NCI-H2171 treated with DMSO at 0.1 percent for 48 hours (cell line): ENCODE measurements at places on chromosomes 1 and 21.

- DNase-seq, result no peak
Observed at GRCh38 chr1:206866062-206866461, 639 bp downstream of the IL20 start.

GRCh38 chr21:14273736-14274538 lies 58.0 kb downstream of the RBM11 start:
- DNase-seq, result no peak

- no peak for DNase-seq
Observed at GRCh38 chr1:44447051-44447810, 42.2 kb downstream of the RNF220 start.

DNA sequence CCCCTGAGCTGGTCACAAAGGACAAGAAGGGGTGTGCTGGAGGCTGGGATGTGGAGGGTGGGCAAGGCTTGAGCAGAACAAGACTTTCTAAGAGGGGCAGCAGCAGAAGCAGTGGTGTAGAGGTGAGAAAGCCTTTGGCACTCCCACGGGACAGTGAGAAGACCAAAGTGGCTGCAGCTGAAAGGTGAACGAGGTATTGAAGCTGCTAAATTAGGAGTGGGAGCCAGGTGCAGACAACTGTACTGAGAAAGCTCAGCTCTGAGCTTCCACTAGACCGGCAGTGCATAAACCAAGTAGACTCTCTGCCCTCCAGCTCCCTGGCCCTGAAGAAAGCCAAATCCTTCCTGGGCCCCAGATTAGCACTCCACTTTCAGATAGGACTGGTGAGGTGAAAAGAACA lies 93.0 kb downstream of the VWA5B1 start:
- peak; percentile 33 for DNase-seq

GRCh38 chr1:193846411-193846810 lies 660.0 kb upstream of the B3GALT2 start:
- DNase-seq, result no peak

DNA sequence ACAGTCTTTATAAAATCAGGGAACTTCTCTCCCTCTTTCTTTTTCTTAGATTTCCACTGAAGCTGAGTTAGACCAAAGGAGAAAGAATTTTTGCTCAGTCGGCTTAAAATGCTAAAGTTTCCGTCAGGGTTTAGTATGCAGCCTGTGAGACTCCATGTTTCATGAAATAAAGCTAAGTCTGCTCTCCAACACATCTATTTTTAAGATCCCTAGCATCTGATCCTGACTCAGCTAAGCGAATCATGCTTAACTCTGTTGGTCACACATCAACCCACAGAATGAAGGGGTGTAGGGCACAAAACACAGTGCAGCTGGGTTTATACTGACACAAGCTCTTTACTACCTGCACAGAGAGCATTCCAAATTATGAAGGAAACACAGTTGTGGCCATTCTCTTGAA lies 102.4 kb upstream of the ZNF281 start:
- no peak for DNase-seq

DNA sequence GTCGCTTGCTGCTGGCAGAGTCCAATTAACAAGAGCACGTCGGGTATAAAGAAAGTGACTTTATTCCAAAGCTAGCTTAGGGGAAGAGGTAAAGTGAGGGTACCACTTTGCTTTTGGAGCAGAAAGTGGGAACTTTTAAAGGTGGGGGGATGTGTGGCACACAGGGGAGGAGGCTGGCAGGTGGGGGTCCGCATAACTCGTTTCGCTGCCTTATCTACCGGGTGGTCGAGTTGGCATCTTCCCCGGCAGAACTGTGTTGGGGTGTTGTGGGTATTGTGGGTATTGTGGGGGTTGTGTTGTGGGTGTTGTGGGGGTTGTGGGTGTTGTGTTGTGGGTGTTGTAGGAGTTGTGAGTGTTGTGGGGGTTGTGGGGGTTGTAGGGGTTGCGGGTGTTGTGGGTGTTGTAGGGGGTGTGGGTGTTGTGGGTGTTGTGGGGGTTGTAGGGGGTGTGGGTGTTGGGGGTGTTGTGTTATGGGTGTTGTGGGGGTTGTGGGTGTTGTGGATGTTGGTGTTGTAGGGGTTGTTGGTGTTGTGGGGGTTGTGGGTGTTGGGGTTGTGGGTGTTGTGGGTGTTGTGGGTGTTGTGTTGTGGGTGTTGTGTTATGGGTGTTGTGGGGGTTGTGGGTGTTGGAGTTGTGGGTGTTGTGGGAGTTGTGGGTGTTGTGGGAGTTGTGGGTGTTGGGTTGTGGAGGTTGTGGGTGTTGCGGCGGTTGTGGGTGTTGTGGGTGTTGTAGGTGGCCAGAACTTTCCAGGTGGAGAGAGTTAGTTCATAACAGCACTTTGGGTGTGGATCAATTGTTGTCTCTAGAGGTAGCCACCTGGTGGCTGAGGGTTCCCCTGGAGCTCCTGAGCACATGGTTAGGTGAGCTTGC lies 52.7 kb downstream of the AGPAT3 start:
- no peak for DNase-seq

GRCh38 chr1:12184008-12184681 lies 17.4 kb downstream of the TNFRSF1B start:
- no peak for DNase-seq

GRCh38 chr1:70143048-70143659 lies 62.2 kb downstream of the LRRC40 start:
- peak; percentile 37 for DNase-seq

DNA sequence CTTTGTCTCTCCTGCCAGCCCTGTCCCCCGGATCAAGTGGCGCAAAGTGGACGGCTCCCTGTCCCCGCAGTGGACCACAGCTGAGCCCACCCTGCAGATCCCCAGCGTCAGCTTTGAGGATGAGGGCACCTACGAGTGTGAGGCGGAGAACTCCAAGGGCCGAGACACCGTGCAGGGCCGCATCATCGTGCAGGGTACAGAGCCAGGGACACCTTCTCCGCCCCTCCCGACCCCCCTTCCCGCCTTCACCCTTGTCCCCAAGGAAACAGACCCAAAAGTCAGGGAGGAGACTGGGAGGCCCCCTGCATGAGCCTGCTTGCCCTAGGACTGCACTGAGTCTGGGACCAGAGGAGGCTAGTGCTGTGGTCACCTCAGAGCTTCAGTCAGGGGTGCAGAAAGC lies 18.2 kb downstream of the CNTN2 start:
- no peak for DNase-seq

DNA sequence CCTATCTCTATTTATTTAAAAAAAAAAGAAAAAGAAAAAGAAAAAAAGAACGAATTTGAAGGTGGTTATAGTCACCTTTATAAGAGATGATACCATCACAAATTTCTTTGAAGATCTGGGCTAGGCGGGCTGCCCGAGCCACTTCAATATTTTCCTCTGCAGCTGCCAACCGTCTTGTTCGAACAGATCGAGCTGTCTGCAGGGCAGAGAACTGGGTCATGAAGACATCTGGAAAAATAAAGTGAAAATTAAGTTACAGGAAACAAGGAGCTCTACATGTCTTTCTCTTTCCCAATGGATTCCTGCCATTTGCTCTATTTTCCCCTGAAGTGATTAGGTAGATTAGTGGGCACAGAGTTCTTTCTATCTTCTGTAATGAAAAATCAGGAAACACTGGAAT lies 31.9 kb downstream of the RUSC1 start:
- no peak for DNase-seq

- peak; percentile 81 for DNase-seq
Observed at GRCh38 chr1:21255284-21255942, 34.9 kb downstream of the ECE1 start.

GRCh38 chr1:33370827-33371226 lies 49.9 kb upstream of the A3GALT2 start:
- DNase-seq, result no peak

DNA sequence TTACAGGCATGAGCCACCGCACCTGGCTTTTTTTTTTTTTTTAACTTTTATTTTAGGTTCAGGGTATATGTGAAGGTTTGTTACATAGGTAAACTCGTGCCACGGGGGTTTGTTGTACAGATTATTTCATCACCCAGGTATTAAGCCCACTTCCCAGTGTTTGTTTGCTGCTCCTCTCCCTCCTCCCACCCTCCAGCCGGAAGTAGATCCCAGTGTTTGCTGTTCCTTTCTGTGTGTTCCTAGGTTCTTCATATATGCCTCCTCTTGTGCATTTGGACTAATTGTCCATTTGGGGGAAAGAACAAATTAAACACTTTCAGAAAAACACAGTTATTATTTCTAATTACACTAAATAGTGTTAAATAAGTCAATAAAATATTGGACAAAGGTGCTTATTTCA lies 1.1 kb upstream of the SLC2A7 start:
- DNase-seq, result no peak

DNA sequence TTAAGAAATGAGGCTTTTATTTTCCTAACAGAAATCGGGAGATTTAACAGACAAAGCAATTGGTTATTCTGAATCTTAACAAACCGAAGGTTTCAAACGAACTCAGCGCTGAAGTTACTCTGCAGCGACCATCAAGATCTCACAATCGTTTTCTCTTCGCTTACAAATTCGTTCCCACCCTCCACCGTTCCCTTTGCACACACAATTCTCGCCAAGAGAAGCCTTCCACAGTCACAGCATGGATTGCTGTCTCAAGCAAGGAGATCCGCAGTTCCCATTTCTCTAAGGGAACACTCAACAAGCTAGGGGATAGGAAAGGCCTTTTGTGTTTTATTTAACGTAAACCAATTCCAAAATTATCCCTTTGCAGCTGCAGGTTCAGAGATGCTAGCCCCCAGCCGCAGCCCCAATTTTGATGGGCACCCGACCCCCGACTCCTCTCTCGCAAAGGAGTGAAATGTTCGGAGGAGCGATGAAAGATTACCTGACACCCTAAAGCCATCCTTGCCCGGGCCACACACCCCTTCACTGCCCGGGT lies 755 bp downstream of the FBXO42 start:
- DNase-seq, result no peak

DNA sequence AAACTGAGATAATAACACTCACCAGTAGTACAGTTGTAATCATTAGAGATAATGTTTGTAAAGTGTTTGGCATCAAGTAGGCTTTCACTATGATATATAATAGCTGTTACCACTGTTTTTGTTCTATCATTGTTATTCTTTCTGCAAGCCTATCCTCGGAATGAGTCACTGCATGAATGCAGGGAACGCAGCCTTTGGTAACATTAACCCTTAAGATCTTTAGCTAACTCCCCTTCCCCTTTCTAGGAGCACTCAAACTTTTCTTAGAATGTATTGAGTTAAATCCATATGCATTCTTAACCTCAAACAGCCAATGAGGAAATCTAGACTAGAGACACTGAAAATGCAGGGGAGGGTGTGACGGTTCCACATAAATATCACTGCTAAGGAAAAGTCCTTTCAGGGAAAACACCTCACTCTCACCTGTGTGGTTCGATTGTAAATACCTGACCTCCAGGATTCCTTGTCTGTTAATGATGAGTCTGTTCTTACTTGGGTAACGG lies 467.3 kb downstream of the SETD4 start:
- no peak for DNase-seq

DNA sequence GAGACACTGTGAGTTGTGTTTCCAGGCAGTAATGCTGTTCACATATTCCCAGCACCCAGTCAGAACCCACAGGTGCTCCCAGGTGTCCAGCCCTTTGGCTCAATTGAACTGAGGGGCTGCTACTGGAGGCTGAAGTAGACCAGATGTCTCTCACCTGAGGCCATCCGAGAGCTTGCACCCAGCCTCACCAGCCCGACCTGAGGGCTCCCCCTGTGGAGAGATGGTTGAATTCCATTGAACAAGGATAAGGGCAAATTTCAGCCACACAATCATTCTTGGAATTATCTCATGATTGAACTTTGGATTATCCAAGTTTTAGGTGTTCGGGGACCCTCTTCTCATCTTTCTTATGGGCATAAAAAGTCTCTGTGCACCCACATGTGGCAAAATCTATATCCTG lies 52.1 kb downstream of the OBSCN start:
- no peak for DNase-seq

DNA sequence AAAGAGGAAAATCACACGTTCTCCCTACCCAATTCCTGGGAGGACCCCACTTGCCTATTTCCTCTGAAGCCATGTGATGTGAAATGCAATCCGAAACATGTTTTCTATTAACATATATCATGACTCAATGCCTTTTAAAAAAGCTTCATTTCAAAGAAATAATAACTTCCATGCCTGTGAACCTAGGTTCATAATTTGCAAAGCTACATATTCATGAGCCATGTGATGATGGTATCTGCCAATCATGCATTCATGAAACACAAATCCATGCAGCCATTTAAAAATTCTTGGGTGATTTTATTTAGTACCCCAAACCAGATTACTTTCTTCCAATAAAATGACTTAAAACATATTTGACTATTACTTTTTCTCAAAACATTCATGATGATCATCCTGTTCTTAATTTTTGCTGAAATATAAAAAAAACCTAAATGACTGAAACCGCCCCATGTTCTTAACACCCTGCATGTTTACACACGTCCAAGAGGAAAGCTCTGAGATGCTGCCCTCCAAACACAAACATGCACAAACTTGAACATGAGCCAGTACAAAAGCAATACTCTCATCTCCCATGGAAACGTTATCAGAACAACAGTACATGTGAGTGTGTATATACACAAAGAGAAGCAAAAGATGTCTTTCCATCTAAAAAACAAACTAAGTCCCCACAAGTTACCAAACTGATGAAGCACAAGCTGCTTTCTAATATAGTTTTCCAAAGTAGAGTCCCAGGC lies 140.1 kb downstream of the TGFBR3 start:
- DNase-seq, result no peak

- DNase-seq, result no peak
Observed at GRCh38 chr1:15835205-15835740, 12.2 kb upstream of the SPEN start.

GRCh38 chr1:12532405-12533315 lies 85.3 kb downstream of the DHRS3 start:
- no peak for DNase-seq

DNA sequence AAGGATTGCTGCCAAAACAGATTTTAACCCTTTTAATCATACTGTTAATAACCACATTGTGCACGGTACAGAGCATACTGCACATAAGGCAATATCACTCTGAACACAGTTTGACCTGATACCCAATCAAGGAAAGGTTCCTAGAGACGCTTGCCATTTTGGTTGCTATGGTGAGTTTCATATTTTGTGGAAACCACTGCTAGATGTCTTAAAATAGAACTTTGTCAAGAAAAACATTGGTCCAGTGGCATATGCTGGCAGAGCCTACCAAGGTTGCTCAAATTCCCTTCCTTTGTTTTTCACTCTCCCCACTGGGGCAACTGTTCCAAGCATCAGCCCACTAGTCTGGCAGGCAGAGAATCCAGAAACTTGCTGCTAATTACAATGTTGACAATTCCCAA lies 114.8 kb upstream of the DPYD start:
- DNase-seq, result peak; percentile 88

- DNase-seq, result peak; percentile 56
Observed at GRCh38 chr1:21302747-21303715, 12.8 kb upstream of the ECE1 start.

GRCh38 chr1:153805886-153806719 lies 30.9 kb downstream of the SLC27A3 start:
- DNase-seq, result no peak
